ENCODE measurements at places on chromosomes 3 and 15.
A peak's percentile ranks its signal among the peaks of the same experiment; 100 is the strongest.

GRCh38 chr3:23819599-23820360 is 14.0 kb downstream of the UBE2E1 start:
- no peak for DNase-seq

DNA sequence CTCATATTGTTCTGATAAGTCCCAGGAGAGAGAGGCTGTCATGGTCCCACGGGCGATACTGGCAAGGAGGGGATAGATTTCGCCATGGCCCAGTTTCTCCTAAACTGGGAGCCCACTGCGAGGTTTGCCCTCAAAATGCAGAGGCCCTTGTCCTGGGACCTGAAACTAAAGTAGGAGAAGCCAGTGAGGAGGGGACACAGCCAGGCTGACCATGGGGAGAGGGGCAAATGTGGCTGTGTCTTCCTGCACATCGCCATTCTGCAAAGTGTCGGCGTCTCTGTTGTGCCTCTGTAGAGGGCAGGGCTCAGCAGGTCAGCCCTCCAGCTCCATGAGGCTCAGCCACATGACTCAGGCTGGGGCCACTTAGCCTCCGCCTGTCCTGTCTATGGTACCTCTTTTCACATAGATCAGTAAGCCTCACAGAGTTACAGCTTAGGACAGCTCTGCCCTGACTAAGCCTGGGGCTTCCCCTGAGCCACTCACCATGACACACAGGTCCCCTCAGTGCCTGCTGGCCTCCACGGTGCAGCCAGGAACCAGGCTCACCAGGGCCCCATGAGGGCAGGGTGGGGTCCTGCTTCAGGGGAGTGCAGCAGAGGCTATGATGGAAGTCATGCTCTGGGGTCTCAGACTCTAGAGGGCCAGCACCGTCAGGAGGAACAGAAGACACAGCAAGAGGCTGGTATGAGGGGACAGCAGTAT is 28.6 kb upstream of the PLXNA1 start:
- DNase-seq: no peak

GRCh38 chr3:129365296-129366136 is 62.9 kb downstream of the EFCAB12 start:
- no peak for DNase-seq

- no peak for DNase-seq
Measured at GRCh38 chr3:107969525-107969924, 121.3 kb downstream of the CD47 start.

GRCh38 chr3:9785602-9786001 is 6.7 kb downstream of the TADA3 start:
- no peak for DNase-seq

- no peak for DNase-seq
Measured at GRCh38 chr15:62730825-62731224, 311.7 kb upstream of the TPM1 start.

DNA sequence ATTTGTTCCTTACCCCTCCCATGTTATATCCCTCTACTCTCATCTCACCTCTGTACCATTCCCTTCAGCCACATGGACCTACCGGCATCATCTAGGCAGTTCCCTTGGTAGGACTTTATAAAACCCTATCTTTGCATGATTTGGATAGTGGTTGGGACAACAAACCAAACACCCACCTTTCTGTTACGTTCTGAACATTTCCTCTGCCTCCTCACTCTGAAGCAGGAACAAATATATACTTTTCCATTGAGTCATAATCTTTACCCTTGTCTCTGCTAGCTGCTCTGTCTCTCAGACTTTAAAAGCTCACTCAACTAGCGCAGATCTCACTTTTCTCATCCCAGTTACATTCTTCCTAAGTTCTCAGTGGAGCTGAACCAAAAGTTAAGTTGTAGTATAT is 17.8 kb downstream of the UBXN7 start:
- no peak for DNase-seq

DNA sequence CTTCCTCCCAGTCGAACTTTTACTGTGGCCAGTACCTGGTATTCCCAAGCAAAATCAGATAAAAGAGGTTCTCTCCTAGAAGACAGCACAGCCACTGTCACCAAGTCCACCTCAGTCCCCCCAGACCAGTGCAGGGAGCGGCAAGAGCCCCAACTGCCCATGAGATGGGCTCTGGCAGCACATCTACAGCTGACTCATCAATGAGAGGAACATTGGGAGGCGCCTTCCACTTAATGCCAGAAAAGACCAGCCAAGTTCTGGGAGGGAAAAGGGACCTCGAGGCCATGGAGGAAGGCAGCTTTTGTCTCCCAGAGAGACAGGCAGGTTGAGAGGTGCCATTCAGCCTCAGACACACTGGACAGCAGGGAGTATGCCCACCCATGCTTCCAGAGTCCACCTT is 28.2 kb downstream of the POC1A start:
- DNase-seq: no peak

- no peak for DNase-seq
Measured at GRCh38 chr3:149816986-149817385, 4.0 kb downstream of the RNF13 start.

DNA sequence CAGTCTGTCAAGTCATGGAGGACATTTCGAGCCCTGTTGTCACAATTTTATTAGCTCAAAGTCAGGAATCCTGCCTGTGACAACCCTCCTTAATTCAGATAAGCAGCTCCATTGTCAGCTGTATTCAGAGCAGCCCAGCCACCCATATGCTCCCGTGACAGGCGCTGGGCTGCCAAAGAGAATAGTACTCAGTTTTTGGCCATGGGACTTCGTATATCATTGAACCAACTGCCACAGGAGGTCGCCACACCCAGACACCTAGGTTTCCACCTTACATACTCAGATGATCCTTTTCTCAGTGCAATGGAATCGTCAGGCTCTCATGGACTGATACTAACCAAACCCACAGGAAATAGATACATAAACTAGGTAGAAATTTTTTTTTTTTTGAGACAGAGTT is 100.2 kb downstream of the C3orf70 start:
- no peak for DNase-seq

GRCh38 chr3:150828997-150829396 is 66.0 kb upstream of the SIAH2 start:
- DNase-seq: no peak

- peak; percentile 42 for DNase-seq
Measured at GRCh38 chr15:37059086-37059485, 41.3 kb downstream of the MEIS2 start.

GRCh38 chr3:138195481-138195880 is 8.4 kb downstream of the ARMC8 start:
- no peak for DNase-seq

- DNase-seq: no peak
Measured at GRCh38 chr15:64843991-64844390, 2.3 kb downstream of the PLEKHO2 start.

- no peak for DNase-seq
Measured at GRCh38 chr3:42490243-42490642, 12.2 kb upstream of the VIPR1 start.

DNA sequence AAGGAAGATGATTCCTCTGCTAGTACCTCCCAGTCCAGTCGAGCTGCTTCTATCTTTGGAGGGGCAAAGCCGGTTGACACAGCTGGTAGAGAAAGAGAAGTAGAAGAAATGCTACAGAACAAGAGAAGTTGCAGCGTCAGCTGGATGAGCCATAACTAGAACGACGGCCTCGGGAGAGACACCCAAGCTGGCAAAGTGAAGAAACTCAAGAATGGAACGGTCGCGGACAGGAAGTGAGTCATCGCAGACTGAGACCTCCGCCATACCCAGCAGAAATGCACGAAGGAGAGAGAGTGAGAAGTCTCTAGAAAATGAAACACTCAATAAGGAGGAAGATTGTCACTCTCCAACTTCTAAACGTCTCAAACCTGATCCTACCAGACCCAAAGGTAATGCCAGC is 19.0 kb upstream of the PARP14 start:
- no peak for DNase-seq

DNA sequence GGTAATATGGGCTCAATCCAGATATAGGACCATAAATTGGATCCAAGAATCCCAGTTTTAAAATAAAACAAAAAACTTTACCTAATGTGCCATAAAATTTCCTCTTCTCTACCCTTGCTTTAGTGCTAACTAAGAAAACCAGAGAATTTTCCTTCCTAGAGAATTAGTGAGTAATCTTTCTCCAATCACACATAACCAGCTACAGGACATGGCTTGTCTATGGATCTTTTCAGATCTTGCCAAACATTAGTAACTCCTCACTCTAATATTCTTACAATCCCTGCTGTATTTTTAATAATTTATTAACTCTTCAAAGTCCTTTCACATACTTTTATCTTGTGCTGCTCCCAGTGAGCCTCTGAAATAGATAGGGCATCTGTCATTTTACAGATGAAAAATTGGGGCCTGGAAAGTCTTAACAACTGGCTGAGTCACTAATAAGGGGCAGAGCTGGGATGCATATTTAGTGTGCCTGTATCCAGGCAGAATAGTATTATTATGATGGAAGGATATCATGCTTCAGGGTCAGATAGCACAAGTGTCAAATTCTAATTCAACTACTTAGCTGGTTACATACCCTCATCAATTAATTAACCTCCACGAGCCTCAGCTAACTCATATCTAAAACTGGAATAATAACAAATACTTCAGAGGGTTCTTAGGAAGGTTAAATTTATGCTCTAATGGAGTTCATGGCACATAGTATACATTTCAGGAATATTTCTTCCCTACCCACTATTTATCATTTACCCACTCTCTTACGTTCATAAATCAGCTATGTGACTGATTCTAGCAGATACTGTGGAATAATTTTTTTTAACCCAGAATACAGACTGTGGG is 5.6 kb downstream of the ZBED2 start:
- DNase-seq: no peak

DNA sequence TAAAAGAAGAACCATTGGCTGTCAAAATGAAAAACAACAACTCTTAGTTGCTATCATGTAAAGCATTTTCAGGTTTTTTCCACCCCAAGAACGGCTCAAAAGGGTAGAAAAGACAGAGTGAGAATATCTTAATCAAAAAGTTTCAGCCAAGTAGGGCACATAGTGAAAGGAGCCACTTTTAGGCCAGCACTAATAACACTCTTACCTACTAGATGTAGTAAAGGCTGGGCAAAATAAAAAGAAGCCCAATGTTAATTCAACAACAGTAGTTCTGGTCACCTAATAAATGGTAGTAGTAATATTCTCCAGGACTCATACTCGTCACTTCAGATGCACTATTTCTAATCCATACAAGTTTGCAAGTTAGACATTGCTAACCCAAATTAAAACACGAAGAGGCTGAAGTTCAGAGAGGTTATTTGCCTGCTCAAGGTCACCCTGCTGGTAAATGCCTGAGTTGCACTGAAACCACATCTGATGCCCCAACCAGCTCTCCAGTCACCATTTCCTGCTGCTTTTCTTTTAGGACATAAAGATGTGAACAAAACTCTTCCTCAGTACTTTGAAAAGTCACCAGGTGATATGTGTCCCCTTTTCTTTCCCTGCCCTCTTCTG is 7.5 kb downstream of the GOLIM4 start:
- DNase-seq: no peak

GRCh38 chr3:17805461-17805940 is 63.1 kb upstream of the TBC1D5 start:
- no peak for DNase-seq

- no peak for DNase-seq
Measured at GRCh38 chr15:65818927-65819562, 27.0 kb upstream of the DENND4A start.

- no peak for DNase-seq
Measured at GRCh38 chr15:59522988-59523461, 85.0 kb downstream of the FAM81A start.

- DNase-seq: no peak
Measured at GRCh38 chr15:38193496-38193895, 59.1 kb upstream of the SPRED1 start.

GRCh38 chr3:131174752-131175151 is 148.1 kb downstream of the NEK11 start:
- no peak for DNase-seq

DNA sequence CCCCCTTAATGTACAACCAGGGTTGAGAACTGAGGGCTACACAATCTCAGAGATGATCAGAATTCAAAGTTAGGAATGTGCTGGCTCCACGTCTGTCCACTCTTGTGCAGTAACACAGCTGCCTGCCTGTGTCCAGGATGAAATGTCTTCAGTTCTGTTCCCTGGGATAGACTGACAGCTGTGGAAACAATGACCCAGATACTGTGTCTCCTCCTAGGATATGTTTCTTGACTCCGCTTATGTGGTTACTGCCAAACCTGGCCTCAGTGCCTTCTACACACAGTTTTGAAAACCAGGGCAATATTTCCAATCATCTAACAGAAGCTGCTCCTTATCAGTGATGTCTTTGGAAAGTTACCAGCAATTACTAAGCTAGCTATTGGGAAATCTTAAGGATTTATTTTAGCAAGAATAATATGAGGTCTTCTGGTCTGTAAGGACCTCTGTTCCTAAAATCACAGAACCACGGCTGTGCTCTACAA is 67.6 kb downstream of the NOX5 start:
- peak; percentile 11 for DNase-seq

GRCh38 chr3:8357859-8358258 is 143.8 kb upstream of the LMCD1 start:
- no peak for DNase-seq

DNA sequence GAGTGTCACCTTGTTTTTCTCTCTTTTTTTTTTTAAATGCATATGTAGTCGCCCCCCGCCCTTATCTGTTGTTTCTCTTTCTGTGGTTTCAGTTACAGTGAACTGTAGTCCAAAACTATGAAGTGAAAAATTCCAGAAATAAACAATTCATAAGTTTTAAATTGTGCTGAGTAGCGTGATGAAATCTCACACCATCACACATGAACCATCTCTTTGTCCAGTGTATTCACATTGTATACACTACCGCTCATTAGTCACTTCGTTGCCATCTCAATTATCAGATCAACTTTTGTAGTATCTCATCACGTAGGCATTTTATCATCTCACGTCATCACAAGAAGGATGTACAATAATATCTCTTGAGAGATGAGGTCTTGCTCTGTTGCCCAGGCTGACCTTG is 62.5 kb upstream of the MLF1 start:
- DNase-seq: no peak

GRCh38 chr15:53837263-53837662 is 77.8 kb upstream of the WDR72 start:
- no peak for DNase-seq

GRCh38 chr15:74420193-74420905 is 13.4 kb downstream of the SEMA7A start:
- DNase-seq: no peak

- no peak for DNase-seq
Measured at GRCh38 chr3:105963161-105963560, 94.3 kb upstream of the CBLB start.

- no peak for DNase-seq
Measured at GRCh38 chr3:51390246-51391074, 625 bp upstream of the RBM15B start.
